ENCODE measurements at places on chromosomes 6 and 20. TPM values are rescaled to one million over a fixed set of nuclear protein-coding genes. Genes with fewer than 3 reads are reported as not detected.

IMPG1 gene
- total RNA-seq: not detected

DNA sequence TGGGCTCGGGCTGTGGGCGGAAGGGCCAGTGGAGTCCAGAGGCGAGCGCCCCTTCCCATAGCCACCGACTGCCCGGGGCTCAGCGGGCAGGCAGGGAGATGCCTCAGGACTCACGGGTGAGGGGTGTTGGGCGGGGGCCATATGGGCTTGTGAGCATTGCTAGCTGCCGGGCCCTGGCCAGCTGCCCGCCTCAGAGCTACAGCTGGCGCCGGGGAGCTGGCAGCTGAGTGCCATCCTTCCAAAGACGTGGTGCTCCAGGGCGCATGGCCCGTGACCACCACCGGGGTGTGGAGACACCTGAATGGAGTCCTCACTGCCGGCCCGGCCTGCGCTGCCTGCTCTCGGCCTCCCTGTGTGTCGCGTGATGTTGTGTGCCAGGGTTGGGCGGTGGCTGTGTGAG lies 10.6 kb upstream of the RBBP8NL start:
- H3K36me3 ChIP-seq: no peaks in the 10 kb centered on the region
- no peaks in the 10 kb centered on the region for H3K4me1 ChIP-seq
- H3K27me3 ChIP-seq: peaks cover 40% of the 10 kb centered on the region

DNA sequence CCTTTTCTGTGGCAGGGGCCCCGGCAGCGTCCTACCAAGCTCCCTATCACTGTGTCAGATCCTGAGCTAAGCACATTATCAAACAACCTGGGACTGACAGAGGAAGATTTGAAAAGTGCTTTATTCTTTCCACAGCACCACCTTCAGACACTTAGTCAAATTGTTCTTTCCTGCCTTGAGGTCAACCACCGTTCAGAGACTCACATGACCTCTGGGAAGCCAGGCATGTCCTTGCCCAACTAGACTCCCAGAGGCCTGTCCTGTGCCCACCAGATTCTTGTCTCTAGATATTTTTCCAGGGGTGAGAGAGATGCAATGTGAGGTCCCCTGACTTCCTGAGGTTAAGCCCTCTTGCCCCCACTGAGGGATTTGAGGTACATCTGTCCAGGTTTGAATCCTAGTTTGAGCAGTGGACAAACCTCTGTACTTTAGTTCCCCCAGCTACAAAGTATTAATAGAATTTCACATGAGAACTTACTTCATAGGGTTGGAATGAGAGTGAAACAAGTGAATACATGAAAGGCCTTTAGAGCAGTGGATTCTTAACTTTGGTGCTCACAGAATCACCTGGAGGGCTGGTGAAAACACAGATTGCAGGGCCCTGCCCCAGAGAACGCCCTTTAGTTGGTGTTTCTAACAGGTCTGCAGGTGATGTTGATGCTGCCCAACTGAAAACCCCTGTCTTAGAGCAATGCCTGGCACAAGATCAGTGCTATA lies 179.8 kb downstream of the CLIC5 start:
- H3K4me3 ChIP-seq: no peak overlapping the region
- no peaks in the 10 kb centered on the region for H3K27me3 ChIP-seq
- no peaks in the 10 kb centered on the region for H3K36me3 ChIP-seq
- H3K4me1 ChIP-seq: peaks cover 9% of the 10 kb centered on the region
- no peak overlapping the region for H3K27ac ChIP-seq

DNA sequence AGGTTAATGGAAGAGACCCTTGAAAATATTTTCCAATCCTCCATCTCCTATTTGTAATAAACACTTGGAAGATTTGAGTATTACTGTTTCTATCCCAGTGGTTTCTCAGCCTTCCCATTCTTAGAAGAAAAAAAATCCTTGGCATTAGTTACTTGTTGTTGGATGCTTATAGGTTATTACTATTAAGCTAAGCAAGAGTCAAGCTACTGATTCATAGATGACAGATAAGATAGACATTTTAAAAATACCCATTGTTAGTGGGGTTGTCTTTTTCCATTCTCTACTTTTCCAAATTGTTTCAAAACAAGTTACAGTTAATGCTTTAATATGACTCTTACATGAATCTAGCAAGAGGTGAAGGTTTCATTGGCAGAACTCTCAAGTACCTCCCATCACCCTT lies 158.5 kb downstream of the HIVEP2 start:
- no peak for DNase-seq
- no peaks in the 10 kb centered on the region for H3K27me3 ChIP-seq
- no peak overlapping the region for H3K4me3 ChIP-seq
- no peaks in the 10 kb centered on the region for H3K36me3 ChIP-seq
- no peak overlapping the region for H3K27ac ChIP-seq
- peaks cover 15% of the 10 kb centered on the region for H3K4me1 ChIP-seq

GRCh38 chr6:45533386-45533785 lies 155.7 kb upstream of the SUPT3H start:
- H3K27me3 ChIP-seq: no peaks in the 10 kb centered on the region
- DNase-seq: no peak
- peaks cover 5% of the 10 kb centered on the region for H3K36me3 ChIP-seq
- no peak overlapping the region for H3K4me3 ChIP-seq

- no peaks in the 10 kb centered on the region for H3K36me3 ChIP-seq
- no peak overlapping the region for H3K4me3 ChIP-seq
- peaks cover 53% of the 10 kb centered on the region for H3K27me3 ChIP-seq
- DNase-seq: no peak
- H3K4me1 ChIP-seq: no peaks in the 10 kb centered on the region
- H3K27ac ChIP-seq: no peak overlapping the region
These were observed 4.2 kb upstream of the SLCO4A1 start for GRCh38 chr20:62638055-62638570.

Measured in chondrocyte (in vitro differentiated cells).